ENCODE measurements at places on chromosomes 11 and 22. TPM values are rescaled to one million over a fixed set of nuclear protein-coding genes. Genes with fewer than 3 reads are reported as not detected.

TBX10 gene
- total RNA-seq = not detected

CCND1 gene
- total RNA-seq = 0.43 TPM

BATF2 gene
- not detected for total RNA-seq

CYTH4 gene
- total RNA-seq = 91.2 TPM

OR52E8 gene
- total RNA-seq = not detected

CNTF gene
- total RNA-seq = 3.6 TPM

CCT8L2 gene
- total RNA-seq = not detected

PUS3 gene
- 11.5 TPM for total RNA-seq

MAPK8IP1 gene
- 0.66 TPM for total RNA-seq

C11orf52 gene
- total RNA-seq = 0.27 TPM

ENDOD1 gene
- 19.9 TPM for total RNA-seq
